Stimulated activated CD4-positive, alpha-beta T cell treated with anti-CD3 and anti-CD28 coated beads, TNF-alpha, amount 100 ng/mL, for 48 hours (primary cell): ENCODE measurements at places on chromosomes 16 and 17.

- DNase-seq, result no peak
These were observed 17.9 kb downstream of the CENPX start for GRCh38 chr17:82004517-82005455.

GRCh38 chr17:8701754-8702153 is 42.9 kb downstream of the CCDC42 start:
- no peak for DNase-seq

- DNase-seq, result no peak
These were observed 23.1 kb downstream of the ACLY start for GRCh38 chr17:41895617-41896016.

DNA sequence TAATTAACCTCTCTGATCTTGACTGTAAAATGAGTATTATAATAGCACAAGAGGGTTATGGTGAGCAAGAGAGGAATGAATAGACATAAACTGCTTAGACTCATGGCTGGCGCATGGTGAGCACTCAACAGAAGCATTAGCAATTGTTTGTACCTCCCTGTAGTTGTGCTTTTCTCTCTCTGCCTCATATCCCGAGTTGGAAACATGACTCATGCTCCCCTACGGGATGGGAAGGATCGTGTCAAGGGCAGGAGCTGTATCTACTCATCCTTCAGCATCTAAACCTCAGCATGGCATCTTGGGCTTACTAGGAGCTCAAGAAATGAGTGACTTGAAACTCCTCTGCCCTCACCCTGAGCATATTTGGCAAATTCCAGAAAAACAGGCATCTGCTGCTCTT is 299.6 kb downstream of the MAP2K4 start:
- DNase-seq, result no peak

GRCh38 chr17:29870836-29871465 is 59.1 kb downstream of the SSH2 start:
- no peak for DNase-seq

- DNase-seq, result peak; percentile 17
These were observed 17.1 kb upstream of the FAM83G start for GRCh38 chr17:19021622-19022083.

DNA sequence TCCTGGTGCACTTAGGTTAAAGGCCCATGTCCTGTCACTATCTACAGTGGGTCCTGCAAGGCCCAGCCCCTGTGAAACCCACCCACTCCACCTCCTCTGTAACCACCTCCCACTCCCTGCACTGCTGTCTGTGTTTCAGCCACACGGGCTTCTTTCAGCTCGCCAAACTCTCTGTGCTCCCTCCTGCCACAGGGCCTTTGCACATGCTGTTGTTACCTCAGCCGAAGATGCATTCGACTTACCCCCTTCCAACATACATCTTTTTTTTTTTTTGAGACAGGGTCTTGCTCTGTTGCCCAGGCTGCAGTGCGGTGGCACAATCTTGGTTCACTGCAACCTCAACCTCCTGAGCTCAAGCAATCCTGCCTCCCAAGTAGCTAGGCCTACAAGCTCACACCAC is 76.5 kb upstream of the RPL38 start:
- no peak for DNase-seq

DNA sequence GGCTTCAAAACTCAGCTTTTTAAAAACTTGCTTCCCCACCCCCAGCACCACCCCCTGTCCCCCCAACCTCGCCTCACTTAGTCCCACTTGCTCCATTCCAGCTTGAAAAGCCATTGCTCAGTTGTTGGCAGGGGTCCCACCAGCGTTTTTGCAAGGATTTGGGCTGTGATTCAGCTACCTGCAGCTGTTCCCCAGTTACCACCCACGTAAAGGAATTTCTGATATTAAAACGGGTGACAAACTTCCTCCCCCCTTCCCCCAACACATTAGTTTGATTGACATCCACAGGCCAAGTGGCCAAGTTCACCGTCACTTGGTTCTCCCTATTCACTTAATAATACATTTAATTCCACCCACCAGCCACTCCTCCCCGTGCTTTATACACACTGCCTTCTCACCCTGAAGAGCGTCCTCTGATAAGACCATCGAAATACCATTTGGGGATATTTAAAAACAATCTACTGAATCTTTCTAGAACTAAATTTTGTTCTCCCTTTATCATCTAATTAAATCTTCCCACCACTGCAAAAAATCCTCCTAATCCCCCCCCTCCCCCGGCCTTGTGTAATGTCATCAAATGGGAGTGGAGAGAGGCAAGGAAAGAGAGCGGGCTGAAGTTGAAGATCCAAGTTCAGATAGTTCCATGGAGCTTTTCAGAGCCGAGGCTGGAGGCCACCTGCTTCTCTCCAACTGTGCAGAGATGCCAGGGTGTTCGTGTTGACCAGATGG is 55.1 kb downstream of the SOX9 start:
- DNase-seq, result no peak

DNA sequence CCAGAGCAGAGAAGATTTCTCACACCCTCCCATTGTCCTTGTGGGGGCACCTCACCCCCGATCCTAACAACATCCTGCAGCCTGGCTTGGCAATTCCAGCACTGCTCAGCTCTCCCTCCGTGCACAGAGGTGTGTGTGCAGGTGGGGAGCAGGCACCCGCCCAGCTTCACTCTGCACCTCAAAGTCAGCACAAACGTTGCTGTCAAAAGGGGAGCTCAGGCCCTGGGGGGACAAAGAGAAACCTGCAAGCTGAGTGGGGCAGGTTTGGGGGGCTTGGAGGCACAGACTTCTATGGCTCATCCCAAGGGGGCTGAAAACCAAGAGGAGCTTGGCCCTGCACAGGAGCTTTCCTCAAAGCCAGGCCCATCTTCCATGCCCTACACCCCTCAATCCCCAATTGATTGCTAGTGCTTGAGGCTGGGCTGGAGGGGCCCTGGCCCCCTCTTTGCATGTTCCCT is 231.9 kb upstream of the TNRC6C start:
- DNase-seq, result no peak

GRCh38 chr16:81697616-81698309 is 81.3 kb upstream of the PLCG2 start:
- no peak for DNase-seq

GRCh38 chr16:66569827-66570405 is 3.7 kb downstream of the CMTM1 start:
- no peak for DNase-seq

GRCh38 chr16:13269905-13270528 is 368.6 kb downstream of the SHISA9 start:
- no peak for DNase-seq

GRCh38 chr17:20998571-20999043 is 44.2 kb downstream of the USP22 start:
- no peak for DNase-seq

GRCh38 chr16:72854267-72854959 is 193.5 kb downstream of the ZFHX3 start:
- no peak for DNase-seq

DNA sequence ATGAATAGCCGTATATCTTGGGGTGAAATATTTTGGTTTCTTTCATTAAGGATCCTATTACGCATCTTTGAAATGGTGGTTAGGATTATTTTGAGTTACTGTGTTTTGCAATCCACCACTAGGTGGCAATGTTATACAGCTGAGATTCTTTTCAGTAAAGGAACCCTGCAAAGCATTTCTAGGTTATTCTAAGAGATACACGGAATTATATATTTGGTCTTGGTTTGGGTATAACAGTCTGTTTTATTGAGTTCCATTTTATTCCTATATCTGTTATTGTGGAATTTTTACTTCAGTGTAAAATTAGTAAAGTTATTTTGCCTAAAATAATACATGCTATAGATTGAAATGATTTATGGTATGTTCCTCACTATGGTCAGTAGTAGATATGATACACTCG is 62.9 kb upstream of the CPHXL start:
- no peak for DNase-seq

DNA sequence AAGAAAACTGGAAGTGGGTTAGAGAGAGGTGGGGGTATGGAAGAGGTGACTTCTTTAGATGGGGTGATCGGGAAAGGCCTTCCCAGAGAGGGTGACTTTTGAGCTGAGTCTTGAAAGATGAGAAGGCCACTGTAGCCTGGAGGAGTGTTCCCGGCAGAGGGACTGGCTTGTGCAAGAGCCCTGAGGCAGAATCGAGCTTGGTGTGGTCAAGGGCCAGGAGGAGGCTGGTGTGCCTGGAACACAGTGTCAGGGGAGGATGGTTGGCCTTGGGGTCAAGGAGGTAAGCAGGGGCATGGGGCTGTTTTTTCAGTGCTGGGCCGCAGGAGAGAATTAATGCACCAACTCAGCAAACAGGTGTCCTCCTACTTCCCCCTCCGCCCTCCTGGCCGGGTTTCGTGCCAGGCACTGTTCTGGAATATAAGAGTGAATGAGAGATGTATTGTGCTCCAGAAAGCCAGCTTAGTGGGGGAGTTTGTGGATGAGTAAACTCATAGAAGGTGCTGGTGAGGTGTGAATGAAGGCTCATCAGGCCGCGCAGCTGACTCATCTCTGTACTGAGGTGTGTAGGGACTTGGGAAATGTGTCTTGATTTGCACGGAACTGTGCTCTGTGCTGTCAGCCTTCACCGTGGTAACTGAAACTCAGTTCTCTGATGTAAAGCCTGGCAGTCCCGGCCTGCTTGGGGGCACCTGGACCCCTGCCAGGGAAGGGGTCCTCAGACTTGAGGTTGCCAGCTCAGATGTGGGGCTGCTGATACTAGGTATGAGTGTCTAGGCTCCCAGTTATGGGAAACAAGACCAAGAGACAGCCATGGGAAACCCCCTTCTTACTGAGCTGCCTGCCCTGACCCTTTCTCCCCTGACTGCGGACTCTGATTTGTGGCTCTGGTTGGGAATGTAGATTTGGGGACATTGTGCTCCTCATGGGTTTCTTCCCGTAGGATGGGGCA is 15.3 kb downstream of the KSR1 start:
- peak; percentile 87 for DNase-seq

- DNase-seq, result no peak
These were observed 14.2 kb upstream of the SEC14L1 start for GRCh38 chr17:77126519-77126918.

DNA sequence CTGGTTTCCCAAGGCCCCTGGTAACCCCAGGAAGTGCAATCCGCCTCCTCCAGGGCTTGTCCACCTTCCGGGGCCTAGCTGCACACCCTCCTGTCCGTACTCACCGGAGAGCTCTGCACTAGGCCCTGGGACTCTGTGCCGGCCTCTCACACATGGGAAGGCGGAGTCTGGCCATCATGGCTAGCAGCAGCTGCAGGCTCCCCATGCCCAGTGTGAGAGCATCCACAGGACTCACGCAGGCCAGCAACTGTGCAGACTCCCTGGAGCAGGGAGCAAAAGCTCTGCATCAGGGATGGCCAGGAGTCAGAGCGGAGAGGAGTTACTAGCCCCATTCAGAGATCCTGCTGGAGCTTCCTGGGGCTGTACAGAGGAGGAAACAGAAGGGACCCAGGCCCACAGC is 20.2 kb downstream of the FOXN1 start:
- no peak for DNase-seq

- DNase-seq, result no peak
These were observed 225.0 kb downstream of the XYLT1 start for GRCh38 chr16:17245776-17246175.

GRCh38 chr16:20107083-20107482 is 33.4 kb upstream of the GPR139 start:
- no peak for DNase-seq

- no peak for DNase-seq
These were observed 11.3 kb downstream of the YPEL2 start for GRCh38 chr17:59342681-59343131.

- DNase-seq, result no peak
These were observed 18.3 kb upstream of the EFCAB13 start for GRCh38 chr17:47305302-47305923.

DNA sequence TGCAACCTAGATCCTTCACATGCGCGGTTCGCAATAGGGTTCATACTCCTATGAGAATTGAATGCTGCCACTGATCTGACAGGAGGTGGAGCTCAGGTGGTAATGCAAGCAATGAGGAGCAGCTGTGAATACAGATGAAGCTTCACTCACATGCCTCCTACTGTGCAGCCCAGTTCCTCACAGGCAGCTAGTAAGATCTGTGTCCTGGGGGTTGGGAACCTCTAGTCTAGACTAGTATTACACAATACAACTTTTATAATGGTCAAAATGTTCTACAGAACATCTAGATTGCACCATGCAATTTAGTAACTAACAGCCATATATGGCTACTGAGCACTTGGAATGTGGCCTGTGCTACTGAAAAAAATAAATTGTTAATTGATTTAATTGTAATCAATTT is 26.7 kb downstream of the ABCA5 start:
- no peak for DNase-seq

- DNase-seq, result peak; percentile 45
These were observed 27.9 kb downstream of the MBTPS1 start for GRCh38 chr16:84088695-84089395.

DNA sequence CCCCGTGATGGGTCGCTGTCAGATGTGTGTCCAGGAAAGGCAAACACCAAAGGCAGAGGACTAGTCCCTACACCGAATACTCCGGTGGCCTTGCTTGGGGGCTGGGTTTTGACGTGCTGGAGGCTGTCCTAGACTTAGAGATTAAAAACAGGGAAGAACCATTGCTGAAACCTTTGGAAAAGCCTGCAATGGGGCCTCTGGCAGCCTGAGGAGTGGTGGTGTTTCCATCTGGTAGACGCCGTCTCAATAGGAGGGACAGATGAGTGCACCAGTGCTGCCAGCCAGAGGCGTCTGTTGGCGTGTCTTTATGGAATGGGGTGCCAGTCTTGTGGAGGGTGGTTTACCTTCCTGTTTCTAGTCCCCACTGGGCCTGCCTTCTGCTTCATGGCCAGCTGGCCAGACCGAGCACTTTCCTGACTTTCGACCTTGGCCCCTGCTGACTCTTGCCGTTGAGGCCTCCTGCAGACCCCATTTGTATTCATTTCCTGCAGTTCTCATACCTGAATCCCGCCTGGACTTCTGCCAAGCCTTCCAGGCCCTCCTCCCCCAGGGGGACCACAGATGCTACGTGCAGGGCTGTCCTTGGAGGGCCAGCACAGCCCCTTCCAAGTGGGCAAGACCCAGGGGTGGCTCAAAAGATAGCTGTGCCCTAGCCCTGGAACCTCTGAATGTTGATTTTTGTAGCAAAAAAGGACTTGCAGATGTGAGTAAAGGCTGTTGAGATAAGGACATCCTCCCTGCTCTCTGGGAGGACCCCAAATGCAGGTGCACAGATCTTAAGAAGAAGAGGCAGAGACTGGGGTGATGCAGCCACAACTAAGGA is 1.9 kb upstream of the DNASE1 start:
- no peak for DNase-seq

DNA sequence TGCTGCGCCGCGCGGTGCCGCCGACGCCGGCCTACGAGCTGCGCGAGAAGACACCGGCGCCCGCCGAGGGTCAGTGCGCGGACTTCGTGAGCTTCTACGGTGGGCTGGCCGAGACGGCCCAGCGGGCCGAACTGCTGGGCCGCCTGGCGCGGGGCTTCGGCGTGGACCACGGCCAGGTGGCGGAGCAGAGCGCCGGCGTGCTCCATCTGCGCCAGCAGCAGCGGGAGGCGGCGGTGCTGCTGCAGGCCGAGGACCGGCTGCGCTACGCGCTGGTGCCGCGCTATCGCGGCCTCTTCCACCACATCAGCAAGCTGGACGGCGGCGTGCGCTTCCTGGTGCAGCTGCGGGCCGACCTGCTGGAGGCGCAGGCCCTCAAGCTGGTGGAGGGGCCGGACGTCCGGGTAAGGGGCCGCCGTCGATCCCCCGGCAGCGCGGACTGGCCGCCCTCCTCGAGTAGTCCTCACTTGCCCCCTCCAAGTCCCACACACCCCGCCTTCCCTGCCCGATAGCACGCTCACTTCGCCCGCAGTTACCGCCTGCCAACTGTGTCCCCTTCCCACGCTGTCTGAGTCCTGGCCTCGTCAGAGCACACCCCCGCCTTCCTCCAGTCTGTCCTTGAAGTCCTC is 470 bp downstream of the MLYCD start:
- DNase-seq, result peak; percentile 2
